ENCODE measurements at places on chromosomes 7 and 10.

DNA sequence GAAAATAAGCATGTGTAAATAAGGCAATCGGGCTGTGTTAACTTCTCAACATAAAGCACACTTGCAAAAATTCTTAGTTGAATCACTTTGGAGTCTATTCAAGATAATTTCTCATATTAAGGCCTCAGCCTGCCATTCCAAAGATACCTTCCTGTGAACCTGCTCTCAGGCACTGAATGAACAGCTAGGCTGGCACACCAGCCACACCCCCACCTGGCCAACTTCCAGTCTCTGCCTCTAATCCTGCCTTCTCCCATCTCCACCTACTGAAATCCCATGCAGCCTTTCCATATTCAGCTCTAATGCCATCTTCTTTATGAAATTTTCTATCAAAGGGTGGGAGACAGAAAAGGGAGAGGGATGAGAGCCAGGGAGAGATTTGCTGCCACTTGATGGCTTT is 17.1 kb upstream of the MACROH2A2 start:
- DNase-seq = no peak

- no peak for DNase-seq
Measured at GRCh38 chr7:22355620-22356009, 1.3 kb downstream of the RAPGEF5 start.

DNA sequence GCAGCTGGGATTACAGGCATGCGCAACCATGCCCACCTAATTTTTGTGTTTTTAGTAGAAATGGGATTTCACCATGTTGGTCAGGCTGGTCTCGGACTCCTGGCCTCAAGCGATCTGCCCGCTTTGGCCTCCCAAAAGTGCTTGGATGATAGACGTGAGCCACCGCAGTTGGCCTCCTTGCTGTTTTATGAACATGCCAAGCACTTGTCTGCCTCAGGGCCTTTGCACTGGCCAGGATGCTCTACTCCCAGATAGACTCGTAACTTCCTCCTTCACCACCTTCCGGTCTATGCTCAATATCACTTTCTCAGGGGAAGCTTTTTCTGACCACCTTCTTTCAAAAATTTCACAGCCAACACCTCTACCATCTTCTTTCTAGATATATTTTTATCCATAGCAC is 6.3 kb downstream of the SLC26A5 start:
- no peak for DNase-seq

- DNase-seq = no peak
Measured at GRCh38 chr7:103551016-103551415, 105.0 kb upstream of the SLC26A5 start.

DNA sequence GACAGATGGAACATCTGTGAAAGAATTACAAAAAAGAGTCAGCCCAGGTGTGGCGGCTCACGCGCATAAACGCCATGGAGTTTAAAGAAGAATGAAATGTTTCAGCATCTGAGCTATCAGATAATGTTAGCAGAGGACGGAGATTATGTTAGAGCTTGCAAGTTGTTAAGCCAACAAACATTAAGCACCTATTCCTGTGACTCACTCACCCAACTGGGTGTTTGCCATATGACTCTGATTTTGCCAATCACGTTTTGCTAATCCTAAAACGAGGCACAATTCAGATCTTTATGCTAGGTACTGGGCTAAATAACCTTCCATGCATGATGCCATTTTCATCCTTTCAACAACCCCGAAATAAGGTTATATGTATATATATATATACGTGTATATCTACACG is 29.0 kb upstream of the CCNY start:
- DNase-seq = no peak

DNA sequence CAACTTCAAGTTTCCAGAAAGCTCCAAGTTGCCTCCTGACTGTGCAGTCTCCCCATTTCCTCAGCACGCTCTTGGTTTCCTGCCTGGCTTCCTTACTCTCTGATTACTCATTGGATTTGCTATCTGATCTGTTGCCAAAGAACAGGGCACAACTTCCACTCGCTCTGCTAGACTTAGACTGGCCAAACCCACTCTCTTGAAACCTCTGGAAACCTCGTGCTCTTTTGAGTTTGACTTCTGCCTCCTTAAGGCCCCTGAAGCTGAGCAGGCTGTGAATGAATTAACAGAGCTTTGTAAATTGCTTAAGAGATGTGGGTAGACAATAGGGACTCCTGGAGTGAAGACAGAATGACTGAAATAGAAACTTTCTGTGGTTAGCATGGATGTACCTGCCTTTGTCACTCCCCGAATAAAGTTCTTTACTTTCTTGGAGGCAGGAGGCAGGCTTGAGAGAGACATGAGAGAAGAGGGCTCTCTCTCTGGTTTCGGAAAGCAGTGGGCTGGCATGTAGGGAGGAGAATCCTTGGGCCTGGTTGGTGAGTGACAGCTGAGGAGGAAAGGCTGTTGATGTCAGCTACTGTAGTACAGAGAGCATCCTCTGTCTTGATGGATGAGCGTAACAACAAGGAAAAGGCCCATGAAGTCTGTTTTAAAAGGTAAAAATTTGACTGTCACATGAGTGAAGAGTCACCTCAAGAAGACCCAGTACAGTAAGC is 70.8 kb downstream of the CHN2 start:
- DNase-seq = no peak

- DNase-seq = no peak
Measured at GRCh38 chr10:117972168-117972837, 74.4 kb downstream of the RAB11FIP2 start.

- no peak for DNase-seq
Measured at GRCh38 chr10:96720422-96721206, at the start of gene PIK3AP1. Gene PIK3AP1, minus strand, starts transcription at chr10:96720514. Its CDS starts 120 bp downstream, at chr10:96720394.

GRCh38 chr10:19843487-19843886 is 27.3 kb downstream of the PLXDC2 start:
- no peak for DNase-seq

- DNase-seq = no peak
Measured at GRCh38 chr7:23469961-23470250, 385 bp downstream of the IGF2BP3 start.

DNA sequence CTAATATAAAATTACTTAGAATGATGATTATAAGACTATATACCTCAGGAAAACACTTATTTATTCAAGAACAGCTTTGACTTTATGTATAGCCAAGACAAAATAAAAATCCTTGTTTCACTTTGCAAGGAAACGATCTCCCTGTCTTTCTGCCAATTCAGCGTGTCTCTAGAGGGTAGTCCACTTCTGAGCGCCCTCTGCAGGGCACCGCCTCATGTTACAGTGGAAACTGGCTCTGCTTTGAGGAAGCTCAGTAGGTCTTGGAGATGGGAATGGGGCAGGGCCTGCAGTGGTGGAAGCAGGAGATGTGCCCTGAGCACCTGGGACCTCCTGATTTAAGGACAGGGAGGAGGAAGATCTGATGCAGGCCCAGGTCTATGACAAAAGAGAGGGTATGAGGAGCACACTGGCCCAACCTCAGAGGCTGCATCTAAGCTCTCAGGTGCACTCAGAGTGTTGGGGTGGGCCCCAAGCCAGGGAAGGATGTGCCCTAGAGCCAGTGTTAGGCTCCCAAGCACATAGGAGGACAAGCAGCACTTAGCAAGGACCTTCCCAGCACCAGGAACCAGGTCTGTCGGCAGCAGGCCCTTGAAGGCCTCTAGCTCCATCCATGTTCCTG is 481.0 kb downstream of the TNS3 start:
- no peak for DNase-seq

DNA sequence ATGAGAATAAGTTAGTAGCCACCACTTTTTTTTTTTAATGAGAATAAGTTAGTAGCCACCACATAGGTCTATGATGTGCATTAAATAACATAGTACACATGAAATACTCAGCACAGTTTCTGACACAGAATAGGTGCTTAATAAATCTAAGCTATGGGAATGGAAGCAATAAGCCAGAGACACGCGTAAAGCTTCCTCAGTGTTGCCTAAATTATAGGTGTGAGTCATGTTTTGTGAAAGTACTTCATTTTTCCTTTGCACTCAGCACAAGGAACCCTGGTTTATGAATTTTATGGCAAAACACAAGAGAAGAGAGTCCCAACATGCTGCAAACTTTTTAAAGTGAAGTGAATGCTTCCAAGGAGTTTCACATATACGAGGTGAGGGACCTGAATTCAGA is 267.4 kb downstream of the RNLS start:
- DNase-seq = no peak

GRCh38 chr7:157461573-157462418 is 125.0 kb downstream of the DNAJB6 start:
- DNase-seq = no peak

- no peak for DNase-seq
Measured at GRCh38 chr10:12807096-12807755, 194.3 kb downstream of the CCDC3 start.

GRCh38 chr10:84008878-84009277 is 130.4 kb upstream of the GHITM start:
- DNase-seq = no peak

- peak; percentile 42 for DNase-seq
Measured at GRCh38 chr10:79929409-79929904, 19.4 kb downstream of the SFTPD start.

DNA sequence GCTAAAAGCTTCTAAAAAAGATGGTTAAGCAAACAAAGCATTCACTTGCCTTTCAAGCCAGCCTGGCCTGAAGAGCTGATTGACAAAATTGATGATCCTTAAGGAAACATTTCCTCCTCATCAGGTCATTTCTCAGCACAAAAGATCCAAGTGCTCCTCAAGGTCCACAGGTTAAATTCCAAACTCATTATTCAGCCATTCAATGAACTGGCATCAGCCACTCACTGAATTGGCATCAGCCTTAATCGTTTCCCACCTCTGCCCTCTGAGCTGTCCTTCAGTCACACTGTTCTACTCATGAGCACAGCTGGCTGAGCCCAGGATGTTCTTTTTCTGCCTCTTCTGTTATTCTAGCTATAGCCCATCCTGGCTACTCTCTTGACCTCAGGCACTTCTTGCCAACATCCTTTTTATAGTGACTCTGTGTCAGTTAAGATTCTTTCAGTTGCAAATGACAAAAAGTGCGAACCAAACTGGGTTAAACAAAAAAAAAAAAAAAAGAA is 147.5 kb downstream of the RAB11FIP2 start:
- no peak for DNase-seq

DNA sequence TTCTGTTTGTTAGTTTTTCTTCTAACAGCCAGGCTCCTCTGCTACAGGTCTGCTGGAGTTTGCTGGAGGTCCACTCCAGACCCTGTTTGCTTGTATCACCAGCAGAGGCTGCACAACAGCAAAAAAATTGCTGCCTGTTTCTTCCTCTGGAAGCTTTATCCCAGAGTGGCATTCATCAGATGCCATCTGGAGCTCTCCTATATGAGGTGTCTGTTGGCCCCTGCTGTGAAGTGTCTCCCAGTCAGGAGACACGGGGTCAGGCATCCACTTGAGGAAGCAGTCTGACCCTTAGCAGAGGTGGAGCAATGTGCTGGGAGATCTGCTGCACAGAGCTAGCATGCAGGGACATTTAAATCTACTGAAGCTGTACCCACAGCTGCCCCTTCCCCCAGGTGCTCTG is 26.7 kb upstream of the CROT start:
- DNase-seq = no peak

GRCh38 chr7:29100924-29101323 is 45.4 kb downstream of the CPVL start:
- DNase-seq = no peak

GRCh38 chr10:107477266-107477665 is 312.8 kb upstream of the SORCS1 start:
- no peak for DNase-seq

DNA sequence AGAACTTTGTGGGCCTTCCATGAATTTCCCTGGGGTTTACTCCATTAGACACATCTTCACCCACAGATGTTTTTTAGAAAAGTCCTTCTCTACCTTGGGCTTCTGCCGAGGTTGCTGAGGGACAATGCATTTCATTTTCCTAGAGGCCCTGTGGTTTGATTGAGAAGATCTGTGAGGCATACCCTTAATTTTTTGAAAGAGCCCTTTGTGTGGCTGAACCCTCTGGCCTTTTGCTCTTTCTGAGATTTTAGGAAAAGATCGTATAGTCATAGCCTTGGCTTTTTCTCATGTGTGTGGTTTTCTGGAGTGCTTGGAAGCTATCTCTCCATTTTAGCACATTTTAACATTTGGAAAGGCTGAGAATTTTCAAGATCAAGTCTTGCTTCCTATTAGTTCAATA is 119.8 kb upstream of the LYZL1 start:
- no peak for DNase-seq

DNA sequence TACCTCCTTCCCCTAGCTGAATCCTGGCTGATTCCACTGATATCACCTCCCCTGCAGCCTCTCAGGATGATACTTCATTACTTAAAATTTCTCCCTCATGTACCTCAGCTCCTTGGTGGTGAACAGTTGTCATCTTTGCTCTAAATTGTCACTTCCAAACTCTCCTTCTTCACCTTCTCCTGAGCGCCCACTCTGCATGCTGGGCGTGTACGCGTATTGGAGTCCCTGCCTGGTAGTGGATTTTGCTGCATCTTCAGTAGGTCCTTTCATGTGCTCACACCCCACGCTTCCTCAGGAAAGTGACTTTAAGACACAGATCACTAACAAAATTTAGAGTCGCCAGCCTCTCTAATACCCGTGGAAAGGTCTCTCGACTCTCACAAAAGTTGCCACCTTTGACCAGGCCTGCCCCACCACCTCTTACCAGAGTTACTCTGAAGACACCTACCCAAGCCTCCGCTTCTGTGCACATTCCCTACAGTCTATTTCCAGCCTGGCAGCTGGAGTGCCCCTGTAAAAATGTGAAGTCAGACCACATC is 236.8 kb downstream of the FANK1 start:
- DNase-seq = no peak

DNA sequence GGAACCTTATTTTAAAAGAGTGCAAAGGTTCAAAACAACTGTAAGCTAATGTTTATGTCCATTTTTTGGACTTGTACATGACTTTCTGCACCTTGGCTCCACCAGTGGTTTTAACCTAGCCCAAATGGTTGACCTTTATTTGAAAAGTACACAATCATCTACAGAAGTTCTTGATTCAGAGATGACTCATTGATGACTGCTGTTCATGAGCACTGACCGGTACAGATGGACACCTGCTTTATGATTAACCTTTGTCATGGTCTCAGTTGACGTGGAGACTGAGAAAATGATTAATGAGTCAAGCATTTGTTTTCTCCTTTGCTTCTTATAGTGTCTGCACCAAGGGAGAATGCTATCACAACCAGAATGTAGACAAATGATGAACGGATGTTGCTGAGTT is 55.7 kb upstream of the PTER start:
- no peak for DNase-seq

GRCh38 chr10:317271-317769 is 182.1 kb downstream of the ZMYND11 start:
- no peak for DNase-seq

DNA sequence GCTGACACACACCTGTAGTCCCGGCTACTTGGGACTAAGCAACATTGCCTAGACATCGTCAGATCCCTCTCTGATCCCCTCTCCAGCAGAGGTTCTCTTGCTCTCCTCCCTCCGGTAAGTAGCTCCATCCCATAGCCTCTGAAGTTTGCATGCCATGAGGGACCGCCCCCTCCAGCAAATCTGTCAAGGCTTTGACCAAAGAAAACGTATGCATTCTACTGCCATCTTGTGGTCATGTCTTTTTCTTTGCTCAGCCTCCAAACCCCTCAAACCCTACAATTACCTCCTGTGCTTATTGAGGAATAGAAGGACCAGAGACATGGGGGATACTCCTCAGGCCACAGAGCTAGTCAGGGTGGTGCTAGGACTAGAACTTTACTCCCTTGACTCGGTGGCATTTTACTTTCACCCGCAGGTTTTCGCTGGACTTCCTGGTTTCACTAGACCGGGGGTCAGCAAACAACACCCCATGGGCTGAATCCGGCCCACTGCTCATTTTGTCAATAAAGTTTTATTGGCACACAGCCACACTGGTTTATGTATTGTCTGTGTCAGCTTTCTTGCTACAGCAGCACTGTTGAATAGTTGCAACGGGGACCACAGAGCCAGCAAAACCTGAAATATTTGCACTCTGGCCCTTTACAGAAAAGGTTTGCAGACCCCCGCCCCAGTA is 202.6 kb upstream of the FOXK1 start:
- no peak for DNase-seq

GRCh38 chr7:55063633-55064032 is 44.8 kb downstream of the EGFR start:
- DNase-seq = no peak

All from activated naive CD4-positive, alpha-beta T cell (primary cell).